Thymus (tissue), 14 donors: ENCODE measurements at places on chromosomes 4 and X. TPM values are rescaled to one million over a fixed set of nuclear protein-coding genes. Genes with fewer than 3 reads are reported as not detected.

Gene BEX4
- polyA plus RNA-seq, result 105 TPM

- H3K36me3 ChIP-seq, result no peaks in the 10 kb centered on the region
- no peaks in the 10 kb centered on the region for H3K27me3 ChIP-seq
- DNase-seq, result no peak
- H3K4me1 ChIP-seq, result no peaks in the 10 kb centered on the region
- no peak overlapping the region for H3K4me3 ChIP-seq
Observed at GRCh38 chr4:139501927-139502899, 48.3 kb downstream of the RAB33B start.

Gene SH3TC1
- 114 TPM for polyA plus RNA-seq

DNA sequence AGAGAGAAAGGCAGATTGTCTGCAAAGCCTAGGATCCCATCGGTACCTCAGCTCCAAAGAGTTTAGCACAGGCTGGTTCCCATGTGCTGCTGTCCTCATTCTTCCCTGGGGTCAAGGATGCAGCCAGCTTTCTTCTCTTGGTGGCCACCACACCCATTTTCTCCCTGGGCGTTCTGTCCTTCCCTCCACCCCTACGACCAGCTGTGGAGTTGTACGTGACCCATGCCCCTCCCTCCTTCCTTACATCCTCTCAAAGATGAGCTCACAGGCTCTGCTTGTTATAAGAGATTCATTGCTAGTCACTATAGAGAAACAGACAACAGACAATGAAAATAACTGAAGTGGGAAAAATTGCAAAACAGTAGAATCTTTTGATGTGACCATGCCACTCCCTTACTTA, 74.0 kb upstream of the KLF3 start:
- H3K27me3 ChIP-seq, result no peaks in the 10 kb centered on the region
- DNase-seq, result no peak
- H3K27ac ChIP-seq, result no peak overlapping the region
- H3K36me3 ChIP-seq, result no peaks in the 10 kb centered on the region

Gene CCDC158
- 0.02 TPM for polyA plus RNA-seq

GRCh38 chr4:574346-575161, 1.5 kb downstream of the TMEM271 start:
- H3K4me3 ChIP-seq, result no peak overlapping the region
- H3K27ac ChIP-seq, result no peak overlapping the region

DNA sequence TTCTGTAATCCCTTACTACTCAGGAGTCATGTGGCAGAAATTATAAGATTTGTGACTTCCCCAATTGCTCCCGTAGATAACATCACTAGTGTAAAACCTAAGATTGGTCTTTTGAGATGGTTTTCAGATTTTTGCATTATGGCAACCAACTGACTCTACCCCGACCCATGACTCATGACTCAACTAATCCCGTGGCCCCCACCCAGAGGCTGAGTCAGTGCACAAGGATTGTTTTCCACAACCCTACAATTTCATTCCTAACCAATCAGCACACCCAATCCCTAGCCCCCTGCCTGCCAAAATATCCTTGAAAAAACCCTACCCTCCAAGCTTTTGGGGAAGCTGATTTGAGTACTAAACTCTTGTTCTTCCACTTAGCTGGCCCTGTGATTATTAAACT, 109.4 kb upstream of the FAM9C start:
- DNase-seq, result no peak
- peaks cover 10% of the 10 kb centered on the region for H3K4me1 ChIP-seq
- no peaks in the 10 kb centered on the region for H3K27me3 ChIP-seq
- no peak overlapping the region for H3K27ac ChIP-seq
- H3K36me3 ChIP-seq, result no peaks in the 10 kb centered on the region
- H3K4me3 ChIP-seq, result no peak overlapping the region

Gene PCDH19
- polyA plus RNA-seq, result 0.46 TPM

- H3K27ac ChIP-seq, result no peak overlapping the region
- no peaks in the 10 kb centered on the region for H3K4me1 ChIP-seq
- no peak for DNase-seq
- H3K27me3 ChIP-seq, result no peaks in the 10 kb centered on the region
Observed at GRCh38 chr4:123696687-123697086, 300.1 kb downstream of the SPRY1 start.

DNA sequence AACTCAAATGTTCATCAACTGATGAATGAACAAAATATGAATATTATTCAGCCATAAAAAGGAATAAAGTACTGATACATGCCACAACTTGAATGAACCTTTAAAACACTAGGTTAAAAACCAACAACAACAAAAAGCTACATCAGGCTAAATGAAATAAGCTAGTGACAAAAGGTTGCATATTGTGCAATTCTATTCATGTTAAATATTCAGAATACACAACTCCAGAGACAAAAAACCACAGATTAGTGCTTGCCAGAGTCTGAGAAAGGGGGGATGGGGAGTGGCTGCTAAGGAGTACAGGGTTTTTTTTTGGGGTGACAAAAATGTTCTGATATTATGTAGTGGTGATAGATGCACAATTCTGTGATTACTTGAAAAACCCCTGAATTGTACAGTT, 58.5 kb downstream of the HAUS3 start:
- no peak overlapping the region for H3K4me3 ChIP-seq
- DNase-seq, result no peak
- H3K27ac ChIP-seq, result no peak overlapping the region
- H3K4me1 ChIP-seq, result no peaks in the 10 kb centered on the region

DNA sequence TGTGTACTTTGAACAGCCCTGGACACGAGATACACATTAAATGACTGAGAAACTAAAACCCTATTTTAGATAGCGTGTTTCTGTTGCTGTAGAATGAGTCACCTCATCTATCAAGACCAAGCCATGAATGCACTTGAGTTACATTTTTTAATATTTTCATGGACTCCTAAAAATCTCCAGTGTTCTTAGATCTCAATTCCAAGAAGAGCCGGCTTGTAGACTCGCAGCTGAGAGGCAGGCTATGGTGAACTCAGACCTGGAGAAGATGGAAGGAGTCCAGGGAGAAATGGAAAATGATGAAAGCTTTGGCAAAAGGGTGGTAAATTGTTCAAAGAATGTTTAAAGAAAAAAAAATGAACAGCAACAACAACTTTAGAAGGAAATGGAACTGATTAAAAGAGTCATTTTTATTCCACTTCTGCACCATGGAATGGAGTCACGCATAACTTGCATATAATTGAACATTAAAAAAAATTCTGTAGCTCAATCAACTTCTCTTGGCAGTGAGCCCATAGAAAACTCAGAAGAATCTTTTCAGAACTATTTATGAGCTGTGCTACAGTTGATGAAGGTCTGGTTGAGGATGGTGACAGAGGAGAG, 129.8 kb downstream of the MXRA5 start:
- no peaks in the 10 kb centered on the region for H3K36me3 ChIP-seq
- H3K27ac ChIP-seq, result no peak overlapping the region
- H3K4me3 ChIP-seq, result no peak overlapping the region
- H3K4me1 ChIP-seq, result no peaks in the 10 kb centered on the region
- DNase-seq, result no peak

GRCh38 chr4:76955182-76955581, 5.6 kb downstream of the SEPTIN11 start:
- peaks cover 14% of the 10 kb centered on the region for H3K27me3 ChIP-seq
- DNase-seq, result no peak
- H3K27ac ChIP-seq, result no peak overlapping the region

DNA sequence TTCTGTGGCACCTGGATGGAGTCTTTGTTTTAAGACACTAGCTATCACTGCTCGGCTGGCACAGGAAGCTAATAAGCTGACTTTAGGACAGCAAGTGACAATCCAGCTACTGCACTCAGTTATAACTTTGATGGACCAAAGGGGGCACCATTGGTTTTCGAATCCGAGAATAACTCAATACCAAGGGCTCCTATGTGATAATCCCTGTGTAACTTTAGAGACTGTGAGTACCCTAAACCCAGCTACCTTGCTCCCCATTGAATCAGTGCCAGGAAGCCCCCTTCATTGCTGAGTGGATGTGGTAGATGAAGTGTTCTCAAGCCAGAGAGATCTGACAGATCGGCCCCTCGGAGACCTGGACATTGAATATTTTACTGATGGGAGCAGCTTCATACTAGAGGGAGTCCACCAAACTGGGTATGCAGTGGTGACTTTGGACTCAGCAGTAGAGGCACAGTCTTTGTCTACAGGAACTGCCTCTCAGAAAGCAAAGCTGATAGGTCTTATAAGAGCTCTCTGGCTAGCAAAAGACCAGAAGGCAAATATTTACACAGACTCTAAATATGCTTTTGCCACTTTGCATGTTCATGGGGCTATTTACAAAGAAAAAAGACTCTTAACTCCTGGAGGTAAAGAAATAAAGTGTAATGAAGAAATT, 35.5 kb upstream of the UGT2B7 start:
- H3K4me1 ChIP-seq, result no peaks in the 10 kb centered on the region
- H3K4me3 ChIP-seq, result no peak overlapping the region
- no peak overlapping the region for H3K27ac ChIP-seq
- no peaks in the 10 kb centered on the region for H3K36me3 ChIP-seq
- no peaks in the 10 kb centered on the region for H3K27me3 ChIP-seq

DNA sequence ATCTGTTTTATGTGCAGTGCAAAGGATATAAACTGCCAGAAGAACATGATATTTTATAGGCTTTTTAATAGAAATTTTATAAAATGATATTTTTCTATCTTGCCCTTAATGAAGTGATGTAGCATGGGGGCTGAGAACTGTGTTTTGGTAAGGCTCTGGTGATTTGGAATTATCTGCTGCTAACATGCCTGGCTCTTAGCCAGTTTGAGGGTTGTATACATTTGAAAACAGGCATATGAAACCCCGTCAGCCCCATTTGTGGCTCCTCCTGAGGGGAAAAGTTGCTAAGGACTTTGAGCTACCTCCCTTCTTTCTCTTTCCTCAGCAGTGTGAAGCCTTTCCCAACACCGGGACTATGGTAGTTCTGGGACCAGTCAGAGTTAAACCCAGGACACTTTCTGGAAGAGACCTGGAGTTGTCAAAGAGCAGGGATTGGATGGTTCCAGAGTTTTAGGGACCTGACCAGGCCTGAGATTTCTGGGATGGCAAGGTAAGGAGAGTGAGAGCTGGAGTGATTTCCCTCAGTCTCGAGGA, 4.7 kb downstream of the SFRP2 start:
- no peak overlapping the region for H3K27ac ChIP-seq
- H3K36me3 ChIP-seq, result no peaks in the 10 kb centered on the region

Gene RIPPLY1
- polyA plus RNA-seq, result 0.05 TPM
